ENCODE measurements at places on chromosomes 16 and 17. TPM values are rescaled to one million over a fixed set of nuclear protein-coding genes. Genes with fewer than 3 reads are reported as not detected.

The TBC1D3H gene
- not detected for total RNA-seq

The SMG6 gene
- 43.2 TPM for total RNA-seq

The ARL2BP gene
- total RNA-seq: 90.4 TPM

The TEX19 gene
- not detected for total RNA-seq

The PTX4 gene
- 0.29 TPM for total RNA-seq

The CLEC18B gene
- not detected for total RNA-seq

All from placental pericyte (primary cell).